Stimulated activated CD4-positive, alpha-beta T cell treated with anti-CD3 and anti-CD28 coated beads, Interleukin-4, amount 100 ng/mL, for 48 hours (primary cell): ENCODE measurements at places on chromosomes 11 and 22.

- no peak for DNase-seq
These were observed 1.8 kb upstream of the DUSP8 start for GRCh38 chr11:1573903-1574237.

- DNase-seq, result no peak
These were observed 17.8 kb upstream of the OR8B8 start for GRCh38 chr11:124463324-124463723.

DNA sequence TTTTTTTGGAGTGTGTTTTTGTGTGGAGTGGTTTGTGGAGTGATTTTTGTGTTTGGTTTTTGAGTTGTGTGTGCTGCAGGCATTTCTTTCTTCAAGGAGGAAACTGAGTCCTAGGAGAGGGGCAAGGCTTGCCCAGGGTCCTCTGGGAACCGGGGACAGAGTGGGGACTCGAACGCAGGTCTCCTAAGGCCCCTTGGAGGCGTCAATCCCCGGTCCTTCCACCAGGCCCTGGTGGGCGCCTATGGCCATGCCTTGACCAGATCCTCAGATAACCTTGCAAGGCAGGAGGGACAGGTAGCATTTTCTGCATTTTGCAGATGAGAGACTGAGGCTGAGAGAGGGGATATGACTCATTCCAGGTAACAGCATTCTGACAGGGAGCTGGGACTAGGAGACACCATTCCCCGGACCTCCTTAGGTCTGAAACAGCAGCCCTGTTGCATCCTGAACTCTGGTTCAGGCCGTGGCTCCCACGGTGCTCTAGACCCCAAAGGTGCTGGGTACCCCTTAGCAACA lies 39.1 kb downstream of the MYO7A start:
- no peak for DNase-seq

DNA sequence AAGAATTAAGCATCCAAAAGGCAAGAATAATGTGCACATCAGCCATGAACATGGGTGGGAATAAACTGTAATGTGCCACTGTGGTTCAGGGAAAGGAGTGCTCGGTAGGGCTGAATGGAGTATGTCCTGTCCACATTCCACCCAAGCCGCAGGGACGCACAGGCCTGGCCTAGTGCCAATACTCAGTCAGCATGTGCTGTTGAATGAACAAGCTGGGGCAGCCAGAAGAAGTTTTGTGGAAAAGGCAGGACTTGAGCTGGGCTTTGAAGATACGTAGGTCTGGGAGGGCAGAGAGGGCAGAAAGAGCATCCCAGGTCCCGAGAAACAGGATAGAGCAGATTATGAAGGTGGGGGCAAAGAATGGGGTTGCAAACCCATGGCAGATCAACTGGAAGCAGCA lies 60.0 kb upstream of the PLET1 start:
- no peak for DNase-seq

- DNase-seq, result no peak
These were observed 10.5 kb downstream of the ENTHD1 start for GRCh38 chr22:39883057-39883456.

DNA sequence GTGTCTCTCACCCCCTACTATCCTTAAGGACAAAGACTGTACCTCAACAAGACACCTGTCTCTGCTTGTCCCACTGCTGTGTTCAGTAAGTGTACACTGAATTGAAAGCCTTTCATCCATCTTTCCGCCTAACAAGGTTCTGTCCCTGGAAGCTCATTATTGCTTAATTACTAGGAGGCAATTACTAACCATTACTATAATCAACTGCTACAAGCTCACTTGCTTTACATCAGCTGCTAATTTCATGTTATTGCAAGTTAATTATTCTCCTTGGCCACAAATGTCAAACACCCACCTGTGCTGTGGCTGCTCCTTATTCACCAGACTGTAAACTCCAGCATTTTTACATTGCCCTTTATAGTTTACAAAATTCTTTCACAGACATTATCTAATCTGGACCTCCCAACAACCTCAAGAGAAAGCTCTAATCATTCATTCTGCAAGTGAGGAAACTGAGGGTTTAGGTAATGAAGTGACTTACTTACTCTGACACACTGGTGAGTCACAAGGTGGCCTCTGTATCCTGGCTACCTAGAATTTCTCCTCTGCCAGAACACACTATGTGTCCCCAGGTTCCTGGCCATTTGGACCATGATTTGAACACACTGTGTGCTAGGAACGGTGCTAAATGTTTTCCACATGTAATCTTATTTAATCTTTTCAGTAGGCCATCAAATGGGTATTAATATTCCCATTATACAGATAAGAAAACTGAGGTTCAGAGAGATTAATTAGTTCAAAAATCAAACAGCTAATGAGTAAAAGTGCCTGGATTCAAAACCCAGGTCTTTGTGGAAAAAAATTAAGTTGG lies 66.7 kb downstream of the RAB30 start:
- no peak for DNase-seq

GRCh38 chr11:60924906-60925853 lies 920 bp downstream of the TMEM132A start:
- no peak for DNase-seq

DNA sequence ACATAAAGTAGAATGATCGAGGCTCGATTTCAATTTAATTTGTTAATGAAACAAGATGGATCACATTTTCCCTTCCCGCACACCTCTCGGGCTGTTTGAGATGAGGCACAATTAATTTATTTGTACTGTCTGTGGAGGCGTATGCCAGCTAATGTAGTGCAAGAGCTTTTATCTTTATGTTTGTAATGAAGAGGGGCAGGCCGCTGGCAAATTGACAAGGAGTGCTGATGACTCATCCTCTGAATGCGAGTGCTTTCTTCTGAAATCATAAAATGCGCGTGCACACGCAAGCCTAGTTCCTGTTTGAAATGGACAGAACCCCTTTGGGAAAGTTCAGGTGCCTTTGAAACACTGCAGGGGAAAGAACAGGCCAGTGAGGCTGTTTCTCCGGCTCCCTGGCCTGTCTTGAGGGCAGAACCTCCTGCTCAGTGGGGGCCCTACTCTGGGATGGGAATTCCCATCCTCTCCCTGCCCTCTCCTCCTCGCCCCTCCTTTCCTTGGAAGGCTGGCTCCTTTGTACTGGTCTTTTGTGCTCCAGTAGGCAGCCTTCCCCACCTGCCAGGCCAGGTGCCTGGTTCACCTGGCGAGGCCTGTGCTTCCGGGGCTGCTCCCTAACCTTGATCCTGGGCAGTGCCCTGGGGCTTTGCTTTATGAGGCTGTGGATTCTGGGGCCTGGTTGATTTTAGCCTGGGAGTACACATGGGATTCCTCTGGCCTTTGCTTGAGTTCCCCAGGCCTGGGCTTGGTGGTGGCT lies 50.3 kb downstream of the TEAD1 start:
- no peak for DNase-seq

- DNase-seq, result no peak
These were observed 26.9 kb upstream of the ALKBH3 start for GRCh38 chr11:43853781-43854180.

GRCh38 chr11:11421509-11421908 lies 68.5 kb upstream of the CSNK2A3 start:
- DNase-seq, result no peak
